Endodermal cell (in vitro differentiated cells): ENCODE measurements at places on chromosomes 2 and 18.

GRCh38 chr2:230443541-230443940, 27.5 kb downstream of the SP100 start:
- no peaks in the 10 kb centered on the region for H3K4me1 ChIP-seq
- H3K27me3 ChIP-seq: no peaks in the 10 kb centered on the region
- H3K4me3 ChIP-seq: no peak overlapping the region

- H3K27ac ChIP-seq: no peak overlapping the region
- H3K36me3 ChIP-seq: no peaks in the 10 kb centered on the region
- no peak overlapping the region for H3K4me3 ChIP-seq
- DNase-seq: peak; percentile 96
- peaks cover 11% of the 10 kb centered on the region for H3K27me3 ChIP-seq
- H3K4me1 ChIP-seq: no peaks in the 10 kb centered on the region
Measured at GRCh38 chr2:237072067-237072931, 13.4 kb upstream of the COPS8 start.

GRCh38 chr2:207091928-207092327, 73.8 kb downstream of the KLF7 start:
- no peak overlapping the region for H3K27ac ChIP-seq
- no peaks in the 10 kb centered on the region for H3K27me3 ChIP-seq
- no peak for DNase-seq
- H3K4me3 ChIP-seq: no peak overlapping the region
- H3K36me3 ChIP-seq: peaks cover 32% of the 10 kb centered on the region
- peaks cover 20% of the 10 kb centered on the region for H3K4me1 ChIP-seq

DNA sequence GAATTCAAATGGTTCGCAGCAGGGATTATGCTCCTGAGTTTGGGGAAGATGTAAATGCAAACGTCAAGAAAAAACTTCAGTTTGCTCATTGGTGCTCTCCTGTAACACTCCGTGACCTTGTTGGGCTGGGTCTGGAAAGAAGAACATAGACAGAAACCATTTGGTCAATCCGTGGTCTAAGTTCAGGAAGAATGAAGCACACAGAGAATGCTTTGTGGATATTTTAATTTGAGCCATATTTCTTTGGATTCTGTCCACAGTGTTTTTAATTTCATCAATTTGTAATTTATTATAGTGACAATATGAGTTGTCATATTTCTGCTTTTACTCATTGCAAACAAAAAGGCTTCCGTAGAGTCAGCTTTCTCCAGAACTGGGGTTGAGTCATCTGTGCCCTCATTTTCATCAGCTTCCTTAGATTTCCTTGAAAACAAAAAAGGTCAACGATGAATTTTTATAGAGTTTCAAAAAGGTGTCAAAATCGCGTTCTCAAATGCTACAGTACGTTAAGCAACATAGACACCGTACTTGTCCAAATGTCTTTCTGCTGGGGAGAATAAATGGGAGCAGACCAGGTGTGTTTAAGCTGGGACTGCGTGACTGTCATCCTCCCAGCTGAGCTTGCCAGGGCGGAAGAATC, 606.4 kb downstream of the RNF144A start:
- no peaks in the 10 kb centered on the region for H3K4me1 ChIP-seq
- DNase-seq: no peak
- no peaks in the 10 kb centered on the region for H3K27me3 ChIP-seq

DNA sequence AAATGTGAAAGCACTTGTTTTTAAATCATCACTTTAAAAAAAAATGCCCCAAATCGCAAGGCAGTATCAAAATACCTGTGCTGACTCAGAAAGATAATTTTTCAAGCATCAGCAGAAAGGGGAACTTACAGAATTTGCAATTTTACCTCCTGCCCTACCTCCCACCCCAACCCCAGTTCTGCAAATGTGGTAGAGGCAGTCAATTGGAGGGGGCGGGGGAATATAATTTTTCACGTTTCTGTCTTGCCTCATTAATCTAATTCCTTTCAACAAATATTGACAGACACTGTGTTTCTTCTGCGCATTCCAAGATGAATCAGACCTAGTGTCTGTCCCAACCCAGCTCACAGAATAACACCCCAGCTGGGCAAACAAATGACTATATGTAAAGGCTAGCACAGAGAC, 76.8 kb downstream of the ALPK2 start:
- no peak overlapping the region for H3K4me3 ChIP-seq
- no peak for DNase-seq
- H3K4me1 ChIP-seq: peaks cover 9% of the 10 kb centered on the region
- H3K27me3 ChIP-seq: no peaks in the 10 kb centered on the region
- H3K36me3 ChIP-seq: no peaks in the 10 kb centered on the region
- H3K27ac ChIP-seq: no peak overlapping the region

DNA sequence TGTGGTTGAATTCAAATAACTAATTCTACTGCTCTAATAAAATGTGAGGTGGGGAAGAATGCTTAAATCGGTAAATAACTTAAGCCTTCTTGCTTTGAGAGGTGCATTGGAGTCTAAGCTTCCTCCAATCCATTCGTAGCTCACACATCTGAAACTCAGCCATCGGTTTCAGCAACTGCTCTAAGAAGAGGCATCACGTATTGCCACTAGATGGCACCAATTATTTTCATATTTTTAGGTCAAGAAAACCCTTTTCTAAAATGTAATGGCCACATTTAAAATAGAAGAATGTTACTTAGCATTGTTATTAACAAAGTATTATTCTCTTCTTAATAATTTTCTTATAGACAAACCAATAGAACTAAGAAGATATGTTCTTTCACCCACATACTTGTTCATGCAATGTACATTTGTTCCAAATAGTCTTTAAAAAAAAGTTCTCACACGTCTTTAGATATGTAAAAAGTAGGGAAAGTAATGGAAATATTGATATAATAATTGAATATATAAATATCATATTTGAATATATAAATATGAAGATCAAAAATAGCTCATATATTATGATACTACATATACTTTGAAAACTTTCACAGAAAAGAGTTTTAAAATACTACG, 229.8 kb downstream of the CCDC178 start:
- H3K36me3 ChIP-seq: no peaks in the 10 kb centered on the region
- no peaks in the 10 kb centered on the region for H3K4me1 ChIP-seq
- H3K4me3 ChIP-seq: no peak overlapping the region
- no peak overlapping the region for H3K27ac ChIP-seq
- no peaks in the 10 kb centered on the region for H3K27me3 ChIP-seq
- DNase-seq: peak; percentile 52

GRCh38 chr2:204726831-204727230, 181.6 kb downstream of the PARD3B start:
- no peak overlapping the region for H3K4me3 ChIP-seq
- DNase-seq: no peak
- H3K36me3 ChIP-seq: no peaks in the 10 kb centered on the region
- no peaks in the 10 kb centered on the region for H3K4me1 ChIP-seq
- no peaks in the 10 kb centered on the region for H3K27me3 ChIP-seq
- no peak overlapping the region for H3K27ac ChIP-seq
